ENCODE measurements at places on chromosomes 3 and 15. TPM values are rescaled to one million over a fixed set of nuclear protein-coding genes. Genes with fewer than 3 reads are reported as not detected.

- no peaks in the 10 kb centered on the region for H3K27me3 ChIP-seq
- no peak for DNase-seq
- H3K4me1 ChIP-seq = peaks cover 79% of the 10 kb centered on the region
- peak overlapping the region; percentile 80 for H3K27ac ChIP-seq
Observed at GRCh38 chr3:71454512-71455403, 128.8 kb downstream of the FOXP1 start.

LRRC58 gene
- total RNA-seq = 16.7 TPM

RARB gene
- not detected for total RNA-seq

DNA sequence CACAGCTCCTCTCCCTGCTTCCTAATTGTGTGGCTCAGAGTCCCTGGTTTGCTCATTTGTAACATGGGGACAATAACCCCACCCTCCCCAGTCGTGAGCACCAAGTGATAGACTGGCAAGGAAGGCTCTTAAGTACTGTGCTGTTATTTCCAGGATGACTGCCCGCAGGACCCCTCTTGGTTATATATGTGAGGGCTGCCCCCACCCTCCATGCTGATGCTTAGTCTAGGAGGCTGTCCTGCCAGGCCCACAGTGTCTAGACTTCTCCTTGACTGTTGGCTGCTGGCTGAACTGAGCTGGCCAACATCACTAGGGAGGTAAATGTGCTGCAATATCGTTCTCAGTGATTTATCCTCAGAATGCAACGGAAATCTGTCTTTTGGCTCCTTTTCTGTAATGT, 45.1 kb downstream of the RAB11A start:
- DNase-seq = no peak
- peaks cover 45% of the 10 kb centered on the region for H3K4me1 ChIP-seq
- no peak overlapping the region for H3K27ac ChIP-seq
- H3K4me3 ChIP-seq = no peak overlapping the region

GRCh38 chr15:64111679-64112050, 15.9 kb downstream of the SNX1 start:
- H3K36me3 ChIP-seq = peaks cover 49% of the 10 kb centered on the region
- H3K27me3 ChIP-seq = no peaks in the 10 kb centered on the region
- no peak for DNase-seq

SLC15A2 gene
- 14.4 TPM for total RNA-seq

DNA sequence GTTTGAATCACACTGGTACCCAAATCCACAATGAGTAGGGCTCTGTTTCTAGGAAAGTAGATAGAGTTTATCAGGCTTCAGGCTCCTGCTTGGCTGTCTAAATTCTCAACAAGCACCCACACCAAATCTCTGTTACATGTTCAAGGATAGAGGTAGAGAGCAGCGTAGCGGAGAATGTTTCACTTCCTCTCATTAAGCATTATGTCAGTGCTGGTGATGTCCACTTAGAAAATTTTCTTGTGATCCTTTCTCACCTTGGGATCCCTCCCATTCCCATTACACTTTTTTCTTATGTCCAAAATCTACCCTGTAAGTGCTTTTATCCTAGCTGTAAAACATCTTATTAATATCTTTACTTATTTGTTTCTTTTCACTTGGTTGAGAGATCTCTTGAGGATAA, 34.7 kb upstream of the GCSAM start:
- H3K4me3 ChIP-seq = no peak overlapping the region
- H3K27me3 ChIP-seq = no peaks in the 10 kb centered on the region
- DNase-seq = peak; percentile 47
- H3K27ac ChIP-seq = no peak overlapping the region
- H3K36me3 ChIP-seq = no peaks in the 10 kb centered on the region
- no peaks in the 10 kb centered on the region for H3K4me1 ChIP-seq

DNA sequence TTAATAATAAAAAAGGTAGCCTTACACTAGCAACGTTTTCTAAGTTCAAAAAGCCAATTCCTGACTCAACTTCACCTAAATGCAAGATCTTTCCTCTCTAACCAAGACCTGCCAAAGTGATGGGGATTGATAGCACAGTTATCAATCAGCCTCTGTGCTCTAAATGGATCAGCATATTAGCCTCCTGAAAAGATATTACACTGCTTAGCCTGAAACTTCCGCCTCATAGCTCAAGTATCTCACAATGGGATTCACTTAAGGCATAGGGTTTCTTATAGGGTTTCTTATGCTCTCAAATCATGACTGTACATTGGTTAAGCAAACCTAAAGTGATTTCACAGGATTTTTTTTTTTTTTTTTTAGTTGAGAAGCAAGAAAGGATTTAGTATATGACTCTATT, 436 bp upstream of the SLC9A9 start:
- peak overlapping the region; percentile 27 for H3K27ac ChIP-seq
- H3K36me3 ChIP-seq = no peaks in the 10 kb centered on the region
- no peak overlapping the region for H3K4me3 ChIP-seq
- DNase-seq = no peak
- H3K27me3 ChIP-seq = no peaks in the 10 kb centered on the region

DNA sequence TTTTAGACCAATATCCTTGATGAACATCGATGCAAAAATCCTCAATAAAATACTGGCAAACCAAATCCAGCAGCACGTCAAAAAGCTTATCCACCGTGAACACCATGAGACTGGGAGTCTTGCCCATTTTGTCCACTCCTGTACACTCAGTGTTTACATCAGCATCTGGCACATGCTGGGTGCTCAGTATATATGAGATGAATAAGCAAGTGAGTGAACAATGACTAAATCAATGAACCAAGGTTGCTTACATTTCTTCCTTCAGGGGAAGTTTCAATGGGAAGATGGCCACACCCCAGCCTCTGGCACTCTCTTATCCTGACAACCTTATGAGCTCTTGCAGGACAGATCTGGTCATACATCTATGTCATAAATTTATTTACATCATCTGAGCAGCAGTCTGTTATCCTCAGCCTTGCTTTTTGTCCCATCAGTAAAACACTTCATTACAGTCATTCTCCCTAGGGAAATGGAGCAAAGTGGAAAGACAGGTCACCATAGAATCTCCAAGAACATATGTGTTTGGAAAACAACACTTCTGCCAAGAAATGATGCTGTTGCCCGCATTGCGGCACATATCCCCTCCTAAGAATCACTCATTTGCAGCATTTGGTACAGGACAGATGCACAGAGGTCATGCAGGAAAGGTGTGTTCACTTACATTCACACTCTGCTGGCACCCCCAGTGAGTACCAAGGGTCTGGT, 171.8 kb upstream of the EIF1B start:
- no peak for DNase-seq
- H3K27me3 ChIP-seq = no peaks in the 10 kb centered on the region
- H3K4me1 ChIP-seq = no peaks in the 10 kb centered on the region
- H3K27ac ChIP-seq = no peak overlapping the region

DNA sequence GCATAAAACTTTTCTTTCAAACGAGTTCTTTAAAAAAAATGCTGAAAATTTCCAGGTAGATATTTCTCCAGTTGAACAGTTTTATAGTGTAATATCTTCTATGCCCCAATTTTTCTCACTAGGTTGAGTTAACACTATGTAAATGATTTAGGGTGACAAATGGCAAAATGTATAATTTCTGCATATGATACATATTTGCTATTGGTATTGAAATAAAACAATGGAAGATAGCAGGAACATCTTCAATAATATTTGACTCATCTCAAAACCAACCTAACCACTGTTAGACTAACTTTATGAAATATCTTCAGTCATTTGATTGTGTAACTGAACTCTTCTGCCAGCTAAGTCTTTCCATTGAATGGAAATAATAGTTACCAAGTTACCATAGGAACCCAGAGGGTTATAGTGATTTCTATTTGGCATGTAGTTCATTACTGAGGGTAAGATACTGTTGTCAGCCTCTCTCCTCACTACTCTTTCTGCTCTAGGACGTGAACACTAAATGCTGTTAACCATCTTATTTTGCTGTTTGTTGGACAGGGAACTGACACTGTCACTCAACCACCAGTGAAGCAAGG, 824.7 kb upstream of the NECTIN3 start:
- H3K4me3 ChIP-seq = no peak overlapping the region
- no peaks in the 10 kb centered on the region for H3K4me1 ChIP-seq
- DNase-seq = no peak

IL5RA gene
- 0.75 TPM for total RNA-seq

DNA sequence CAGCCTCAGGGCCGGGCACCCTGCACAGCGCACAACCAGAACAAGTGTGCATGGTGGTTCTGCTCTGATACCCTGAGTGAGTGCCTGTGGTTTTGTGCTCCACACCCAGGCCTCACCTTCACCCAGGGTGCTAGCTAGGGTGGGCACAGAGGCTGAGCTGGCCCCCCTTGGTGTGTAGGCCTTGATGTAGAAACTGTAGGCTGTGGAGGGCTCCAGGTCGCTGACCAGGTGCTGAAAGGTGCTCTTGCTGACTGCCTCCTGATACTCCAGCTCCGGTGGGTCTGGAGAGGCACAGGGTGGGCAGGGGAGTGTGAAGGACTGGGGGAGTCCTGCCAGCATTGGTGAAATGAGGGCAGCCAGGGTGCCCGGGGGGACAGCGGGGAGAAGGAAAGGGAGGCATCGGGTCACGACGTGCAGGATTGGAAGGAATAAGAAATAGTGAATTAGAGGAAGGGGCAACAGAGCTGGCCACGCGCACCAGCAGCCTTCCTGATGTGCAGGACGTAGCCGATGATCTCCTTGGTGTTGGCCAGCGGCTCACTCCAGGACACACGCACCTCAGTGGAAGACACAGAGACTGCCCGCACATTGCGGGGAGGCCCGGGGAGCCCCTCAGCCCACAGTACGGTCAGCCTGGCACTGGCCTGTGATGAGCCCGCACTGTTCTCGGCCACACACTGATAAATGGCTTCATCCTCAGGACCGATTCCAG, 26.6 kb downstream of the RNU5B-1 start:
- H3K4me3 ChIP-seq = no peak overlapping the region
- no peaks in the 10 kb centered on the region for H3K4me1 ChIP-seq
- no peaks in the 10 kb centered on the region for H3K27me3 ChIP-seq
- no peaks in the 10 kb centered on the region for H3K36me3 ChIP-seq

GRCh38 chr3:155339052-155339451, 45.6 kb upstream of the STRIT1 start:
- H3K4me1 ChIP-seq = no peaks in the 10 kb centered on the region
- H3K27ac ChIP-seq = no peak overlapping the region
- H3K27me3 ChIP-seq = no peaks in the 10 kb centered on the region

DNA sequence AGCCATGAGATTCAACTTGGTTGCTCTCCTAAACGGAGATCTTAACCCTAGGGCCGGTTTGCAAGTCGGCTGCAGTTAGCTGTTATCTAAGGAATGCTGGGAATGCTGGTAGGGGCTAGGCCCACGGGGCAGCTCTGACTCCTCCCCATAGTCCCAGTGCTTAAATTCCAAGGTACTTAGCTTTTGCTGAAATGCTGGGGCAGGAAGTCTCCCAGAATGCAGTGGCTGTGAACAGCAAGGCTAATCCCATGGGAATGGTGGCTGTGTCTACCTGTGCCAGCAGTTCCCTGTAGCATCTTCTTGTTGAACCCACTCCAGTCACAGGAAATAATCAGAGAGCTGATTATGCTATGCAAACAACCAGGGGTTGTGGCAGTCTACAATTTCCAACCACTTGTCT, 102.5 kb upstream of the TJP1 start:
- no peaks in the 10 kb centered on the region for H3K36me3 ChIP-seq
- DNase-seq = no peak
- H3K27me3 ChIP-seq = no peaks in the 10 kb centered on the region
- H3K27ac ChIP-seq = no peak overlapping the region
- H3K4me3 ChIP-seq = no peak overlapping the region

DNA sequence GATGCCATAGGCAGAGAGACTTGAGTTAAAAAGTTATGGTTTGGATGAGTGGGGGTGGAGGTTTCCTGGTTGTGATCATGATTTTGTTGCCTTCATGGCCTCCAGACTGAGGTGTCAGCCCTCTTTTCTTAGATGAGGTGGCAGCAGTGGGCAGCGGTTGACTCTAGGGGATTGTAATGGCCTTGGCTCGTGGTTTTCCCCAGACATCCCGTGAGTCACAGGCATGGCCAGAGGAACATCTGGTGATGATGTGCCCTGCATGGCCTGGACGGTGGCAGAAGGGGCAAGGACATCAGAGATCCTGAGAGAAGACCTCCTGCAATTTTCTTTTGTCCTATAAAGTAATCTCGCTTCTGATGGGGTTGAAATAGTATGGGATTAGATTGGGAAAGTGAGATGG, 12.4 kb downstream of the RETNLB start:
- no peaks in the 10 kb centered on the region for H3K4me1 ChIP-seq
- H3K27ac ChIP-seq = no peak overlapping the region
- no peaks in the 10 kb centered on the region for H3K36me3 ChIP-seq
- H3K27me3 ChIP-seq = no peaks in the 10 kb centered on the region
- DNase-seq = no peak

DNA sequence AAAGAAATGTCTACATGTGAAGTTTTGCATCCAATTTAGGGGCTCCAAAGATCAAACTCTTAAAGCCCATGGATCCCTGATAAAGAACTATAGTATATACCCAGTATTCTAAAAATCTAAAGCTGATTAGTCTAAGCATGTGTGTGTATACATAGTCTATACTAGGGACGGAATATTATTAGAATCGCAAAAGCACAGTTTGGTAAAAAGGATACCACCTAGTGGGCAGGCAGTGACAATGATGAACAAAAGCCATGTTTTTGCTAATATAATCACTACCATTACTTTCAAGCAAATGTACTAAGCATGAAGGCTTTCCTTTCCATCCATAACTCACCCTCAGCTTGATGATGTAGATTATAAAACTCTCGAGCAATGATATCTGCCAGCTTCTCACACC, 16.5 kb downstream of the POLQ start:
- H3K4me1 ChIP-seq = no peaks in the 10 kb centered on the region
- DNase-seq = no peak
- no peaks in the 10 kb centered on the region for H3K36me3 ChIP-seq
- H3K27ac ChIP-seq = no peak overlapping the region
- H3K4me3 ChIP-seq = no peak overlapping the region
- no peaks in the 10 kb centered on the region for H3K27me3 ChIP-seq

DNA sequence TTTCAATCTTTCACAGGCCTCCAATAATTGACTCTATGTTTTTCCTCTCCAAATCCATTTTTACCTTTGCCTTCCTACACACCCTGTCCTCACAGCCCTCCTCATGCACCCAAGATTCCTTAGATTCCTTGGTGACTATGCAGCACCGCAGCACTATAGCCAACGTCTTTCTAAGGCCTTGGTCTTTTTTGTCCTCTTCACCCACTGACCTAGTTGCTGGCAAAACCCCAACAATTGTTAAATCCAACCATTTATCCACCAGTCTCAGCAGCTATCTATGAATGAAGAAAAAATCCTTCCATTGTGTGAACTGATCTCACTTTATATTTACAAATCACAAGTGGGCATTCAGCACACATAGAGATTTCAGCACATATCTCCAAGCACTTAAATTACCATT, 203.9 kb downstream of the VGLL3 start:
- no peaks in the 10 kb centered on the region for H3K27me3 ChIP-seq
- H3K36me3 ChIP-seq = no peaks in the 10 kb centered on the region
- no peak overlapping the region for H3K27ac ChIP-seq
- no peak for DNase-seq

TUSC7 gene
- not detected for total RNA-seq

Measured in B cell (primary cell).